Stimulated activated CD4-positive, alpha-beta T cell treated with anti-CD3 and anti-CD28 coated beads, TNF-alpha, amount 100 ng/mL, for 24 hours (primary cell): ENCODE measurements at places on chromosomes 1 and 21.

- peak; percentile 67 for DNase-seq
Observed at GRCh38 chr1:3618881-3619671, 5.7 kb upstream of the TPRG1L start.

DNA sequence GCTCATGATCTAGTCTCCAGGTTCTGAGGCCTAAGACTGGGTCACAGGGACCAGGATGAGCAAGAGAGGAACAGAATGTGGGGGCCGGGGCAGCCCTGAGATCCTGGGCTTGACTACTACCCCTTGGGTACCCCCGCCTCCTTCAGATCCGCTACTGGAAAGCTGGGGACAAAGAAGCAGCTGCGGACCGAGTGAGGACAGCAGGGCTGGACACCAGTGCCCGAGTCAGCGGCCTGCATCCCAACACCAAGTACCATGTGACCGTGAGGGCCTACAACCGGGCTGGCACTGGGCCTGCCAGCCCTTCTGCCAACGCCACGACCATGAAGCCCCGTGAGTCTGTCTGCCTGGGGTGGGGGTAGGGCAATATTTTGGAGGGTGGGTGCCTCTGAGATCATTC, 12.5 kb downstream of the TMEM81 start:
- no peak for DNase-seq

DNA sequence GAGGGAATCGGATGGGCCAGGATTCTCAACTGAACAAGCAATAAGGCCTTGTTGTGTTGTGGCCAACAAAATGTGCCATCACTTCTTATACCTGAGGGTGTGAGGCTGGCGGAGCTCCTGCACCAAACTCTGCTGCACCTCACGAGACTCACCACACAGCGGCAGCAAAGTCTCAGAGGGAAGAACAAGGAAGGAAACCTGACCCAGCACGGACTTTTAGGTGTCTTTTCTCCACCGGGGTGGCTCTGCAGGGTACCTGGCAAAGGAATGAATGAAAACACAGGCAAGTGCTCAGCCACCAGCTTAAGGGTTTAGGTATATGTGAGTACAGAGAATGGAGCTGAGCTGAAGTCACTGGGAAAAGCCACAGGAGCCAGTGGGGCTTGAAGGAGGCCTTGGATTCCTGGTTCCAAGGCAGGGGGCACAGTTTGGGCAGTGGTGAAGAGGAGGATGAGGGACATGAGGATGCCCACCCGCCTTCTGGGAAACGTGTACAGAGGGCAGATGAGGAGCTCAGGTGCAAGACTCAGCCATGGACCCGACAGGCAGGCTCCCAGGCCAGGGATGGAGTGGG, 31.1 kb upstream of the HSD3B1 start:
- DNase-seq, result no peak

GRCh38 chr1:38727684-38728584, 131.6 kb downstream of the RRAGC start:
- no peak for DNase-seq
